Effector memory CD4-positive, alpha-beta T cell (primary cell): ENCODE measurements at places on chromosomes 5 and 9.

DNA sequence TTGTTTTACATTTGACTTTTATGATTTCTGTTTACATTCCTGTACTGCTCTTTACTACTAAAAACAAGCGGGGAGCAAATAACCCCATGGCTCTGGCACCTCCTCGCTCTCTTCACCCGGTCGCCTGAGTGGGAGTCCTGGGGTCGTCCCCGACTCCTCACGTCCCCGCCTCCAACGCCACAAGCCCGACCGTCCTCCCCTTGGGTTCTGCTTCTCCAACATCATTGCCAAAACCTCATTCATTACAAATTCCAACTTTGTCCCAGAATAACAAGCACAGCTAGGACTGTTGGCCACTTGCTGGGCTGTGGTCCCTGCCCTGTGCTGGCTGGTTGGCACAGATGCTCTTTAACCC lies 35.1 kb downstream of the MRPL36 start:
- no peak for DNase-seq

DNA sequence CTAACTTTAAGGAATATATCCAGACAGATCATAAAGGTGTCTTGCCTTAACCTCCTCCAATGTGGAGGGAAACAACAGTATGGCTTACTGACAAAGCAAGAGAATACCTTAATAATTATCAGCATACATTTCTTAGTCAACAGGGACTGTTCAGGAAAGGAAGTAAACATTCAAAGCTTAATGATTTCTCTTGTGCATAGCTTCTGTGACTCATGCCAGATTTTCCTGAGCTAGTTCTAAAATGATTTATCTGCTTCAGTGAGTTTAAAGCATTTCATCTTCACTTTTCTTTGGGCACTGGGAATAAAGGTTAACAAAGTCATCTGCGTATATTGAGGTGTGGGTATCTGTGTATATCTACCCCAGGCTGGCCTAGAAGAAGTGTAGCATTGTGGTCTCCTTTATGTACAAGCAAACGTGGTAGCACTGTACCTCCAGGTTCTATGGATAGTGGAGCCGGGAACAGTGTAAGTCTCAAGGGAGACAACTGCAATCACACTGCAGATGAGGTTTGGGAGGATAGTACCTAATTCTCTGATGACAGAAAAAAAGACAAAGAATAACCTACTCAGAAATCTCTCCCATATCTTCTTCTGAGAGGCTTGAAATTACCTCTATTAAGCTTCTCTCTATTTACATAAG lies 284.1 kb downstream of the HCN1 start:
- DNase-seq, result no peak

GRCh38 chr5:172602783-172603231 lies 38.3 kb upstream of the NEURL1B start:
- no peak for DNase-seq

DNA sequence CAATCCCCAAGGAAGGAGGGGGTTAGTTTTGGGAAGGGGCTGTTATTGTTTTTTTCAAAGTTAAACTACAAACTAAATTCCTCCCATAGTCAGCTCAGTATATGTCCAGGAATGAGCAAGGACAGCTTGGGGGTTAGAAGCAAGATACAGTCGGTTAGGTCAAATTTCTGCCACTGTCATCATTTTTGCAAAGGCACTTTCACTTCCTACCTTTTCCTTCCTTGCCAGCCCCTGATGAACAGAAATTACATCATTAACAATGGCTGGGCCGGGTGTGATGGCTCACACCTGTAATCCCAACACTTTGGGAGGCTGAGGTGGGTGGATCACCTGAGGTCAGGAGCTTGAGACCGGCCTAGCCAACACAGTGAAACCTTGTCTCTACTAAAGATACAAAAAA lies 51.5 kb upstream of the HRH2 start:
- DNase-seq, result no peak

- no peak for DNase-seq
These were observed 260.5 kb downstream of the GADD45G start for GRCh38 chr9:89865357-89865756.

GRCh38 chr9:13284011-13284410 lies 4.5 kb upstream of the MPDZ start:
- DNase-seq, result no peak

DNA sequence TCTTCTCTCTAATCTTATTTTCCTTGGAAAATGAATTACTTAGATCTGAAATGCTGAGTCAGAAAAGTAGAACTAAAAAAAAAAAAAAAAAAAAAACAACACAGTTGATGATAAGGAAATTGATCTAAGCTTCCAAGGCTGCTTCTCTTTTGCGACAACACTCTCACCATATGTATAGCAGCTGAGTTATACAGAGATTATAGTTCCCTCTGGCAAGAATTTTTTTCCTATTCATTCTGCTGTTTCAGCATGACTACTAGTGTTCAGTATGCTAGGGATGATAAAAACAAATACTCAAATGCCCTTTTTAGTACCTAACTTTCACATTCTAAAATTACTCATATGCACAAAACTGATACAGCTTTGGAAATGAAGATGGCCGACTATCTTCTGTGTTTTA lies 267.3 kb downstream of the MLLT3 start:
- DNase-seq, result no peak

GRCh38 chr9:4137234-4137633 lies 162.6 kb downstream of the GLIS3 start:
- DNase-seq, result no peak

GRCh38 chr5:171207256-171207847 lies 101.7 kb upstream of the TLX3 start:
- no peak for DNase-seq

DNA sequence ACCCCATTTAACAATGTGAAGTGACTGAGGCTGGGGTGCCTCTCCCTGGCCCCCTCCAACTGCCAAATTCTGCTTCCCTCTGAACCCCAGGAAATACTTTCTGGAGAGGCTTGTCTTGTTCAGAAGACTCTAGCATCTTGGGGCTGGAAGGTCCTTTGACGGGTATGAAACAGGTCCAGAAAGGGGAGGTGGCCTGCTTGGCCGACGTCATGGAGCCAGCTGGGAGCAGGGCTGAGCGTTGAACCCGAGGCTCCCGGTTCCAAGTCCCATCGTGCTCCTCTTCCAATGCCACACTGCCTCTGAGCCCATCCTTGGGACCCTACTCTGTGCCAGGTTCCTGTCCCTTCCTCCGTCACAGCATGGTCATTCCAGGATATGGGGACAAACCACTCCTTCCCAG lies 46.9 kb downstream of the NDST1 start:
- DNase-seq, result no peak

GRCh38 chr5:9361835-9362234 lies 184.0 kb downstream of the SEMA5A start:
- DNase-seq, result no peak

GRCh38 chr5:175853573-175854230 lies 17.7 kb upstream of the CPLX2 start:
- no peak for DNase-seq

- DNase-seq, result no peak
These were observed 547.5 kb downstream of the EBF1 start for GRCh38 chr5:158552241-158552640.

DNA sequence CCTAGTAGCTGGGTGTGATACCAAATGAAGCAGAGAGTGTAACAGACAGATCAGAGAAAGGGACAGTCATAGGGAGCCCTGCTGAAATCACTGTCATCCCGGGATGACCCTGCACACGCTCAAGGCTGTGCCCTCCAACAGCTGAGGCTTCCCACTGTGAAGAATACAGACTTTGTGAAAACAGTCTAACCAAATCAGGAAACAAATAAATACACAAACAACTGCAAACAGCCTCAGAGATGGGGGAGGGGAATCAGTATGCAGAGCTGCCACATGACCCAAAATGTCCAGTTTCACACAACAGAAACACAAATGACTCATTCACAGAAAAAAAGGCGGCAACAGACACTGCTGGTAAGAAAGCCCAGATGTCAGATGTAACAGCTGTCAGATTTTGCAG lies 101.9 kb downstream of the ADAMTS2 start:
- DNase-seq, result no peak

DNA sequence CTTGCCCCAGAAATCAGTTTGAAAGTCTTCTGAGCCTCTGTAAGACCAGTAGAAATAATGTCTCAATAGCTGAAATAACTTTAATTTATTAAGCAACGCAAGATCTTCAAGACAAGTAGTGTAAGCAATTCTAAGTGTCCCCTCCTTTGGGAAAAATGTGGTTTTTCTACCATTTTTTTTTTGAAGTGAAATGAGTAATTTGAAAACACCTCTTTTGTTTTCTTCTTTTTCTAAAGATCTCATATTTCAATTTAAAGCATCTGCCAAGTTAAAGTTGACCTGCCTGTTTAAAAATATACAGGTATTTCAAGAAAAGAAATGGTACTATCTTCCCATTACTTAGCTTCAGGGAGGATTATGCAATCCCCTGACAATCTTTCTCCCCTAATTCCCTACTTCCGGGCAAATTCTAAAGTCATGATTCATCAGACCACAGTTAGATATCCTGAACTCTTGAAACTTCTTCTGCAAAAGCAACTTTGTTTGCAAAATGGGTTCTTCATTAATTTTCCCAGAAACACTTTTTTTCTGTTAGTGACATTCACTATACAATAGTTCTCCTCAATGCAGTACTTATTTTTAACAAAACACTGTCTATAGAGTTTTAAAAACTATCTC lies 7.8 kb upstream of the ANXA1 start:
- no peak for DNase-seq

GRCh38 chr9:84411683-84412267 lies 71.2 kb upstream of the SLC28A3 start:
- DNase-seq, result no peak

GRCh38 chr9:115469841-115470240 lies 351.9 kb upstream of the TNC start:
- DNase-seq, result no peak

DNA sequence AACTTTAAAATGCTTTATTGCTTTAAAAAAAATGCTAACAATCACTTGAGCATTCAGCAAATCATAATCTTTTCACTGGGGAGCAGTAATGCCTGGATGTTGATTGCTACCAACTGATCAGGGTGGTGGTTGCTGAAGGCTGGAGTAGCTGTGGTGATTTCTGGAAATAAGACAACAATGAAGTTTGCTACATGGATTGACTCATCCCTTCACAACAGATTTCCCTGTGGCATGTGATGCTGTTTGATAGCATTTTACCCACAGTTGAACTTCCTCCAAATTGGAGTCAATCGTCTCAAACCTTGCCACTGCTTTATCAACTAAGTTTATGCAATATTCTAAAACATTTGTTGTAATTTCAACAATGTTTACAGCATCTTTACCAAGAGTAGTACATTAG lies 83.3 kb downstream of the MLLT3 start:
- DNase-seq, result no peak

DNA sequence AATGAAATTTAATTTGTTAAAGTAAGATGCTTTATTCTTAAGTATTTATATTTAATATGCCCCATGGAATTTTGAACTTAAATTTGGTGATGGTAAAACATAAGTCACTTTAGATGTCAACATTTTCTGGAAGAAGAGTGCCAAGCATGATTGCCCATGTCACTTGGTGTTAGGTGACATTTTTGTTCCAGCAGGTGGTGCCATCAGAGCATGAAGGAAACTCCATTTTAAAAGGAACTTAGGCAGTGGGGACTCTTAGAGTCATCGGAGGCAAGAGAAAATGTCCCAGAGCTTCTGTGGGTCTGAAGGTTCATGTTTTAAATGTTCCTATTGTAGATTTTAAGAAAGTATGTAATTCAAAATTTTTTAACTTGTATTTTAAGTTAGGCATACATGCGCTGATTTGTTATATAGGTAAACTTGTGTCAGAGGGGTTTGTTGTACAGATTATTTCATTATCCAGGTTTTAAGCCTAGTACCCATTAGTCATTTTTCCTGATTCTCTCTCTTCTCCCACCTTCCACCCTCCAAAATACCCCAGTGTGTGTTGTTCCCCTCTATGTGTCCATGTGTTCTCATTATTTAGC lies 789.3 kb downstream of the SEMA5A start:
- no peak for DNase-seq

DNA sequence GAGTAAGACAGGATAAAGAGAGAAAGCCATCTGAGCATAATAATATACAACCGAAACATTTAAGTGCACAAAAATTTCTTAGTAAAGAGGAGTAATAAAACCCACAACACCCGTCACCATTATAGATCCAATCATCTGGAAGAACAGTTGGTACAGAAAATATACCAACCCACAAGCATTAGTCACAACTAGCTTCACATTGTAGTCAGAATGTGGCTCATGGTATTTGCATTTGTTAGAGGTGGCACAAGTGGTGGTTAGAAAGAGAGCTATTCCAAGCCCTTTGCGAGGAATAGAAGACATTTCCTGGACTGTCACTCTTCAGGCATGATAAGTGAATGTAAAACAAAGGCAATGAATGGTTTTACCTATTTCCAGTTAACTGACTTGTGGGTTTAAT lies 677.5 kb upstream of the ST8SIA4 start:
- no peak for DNase-seq

DNA sequence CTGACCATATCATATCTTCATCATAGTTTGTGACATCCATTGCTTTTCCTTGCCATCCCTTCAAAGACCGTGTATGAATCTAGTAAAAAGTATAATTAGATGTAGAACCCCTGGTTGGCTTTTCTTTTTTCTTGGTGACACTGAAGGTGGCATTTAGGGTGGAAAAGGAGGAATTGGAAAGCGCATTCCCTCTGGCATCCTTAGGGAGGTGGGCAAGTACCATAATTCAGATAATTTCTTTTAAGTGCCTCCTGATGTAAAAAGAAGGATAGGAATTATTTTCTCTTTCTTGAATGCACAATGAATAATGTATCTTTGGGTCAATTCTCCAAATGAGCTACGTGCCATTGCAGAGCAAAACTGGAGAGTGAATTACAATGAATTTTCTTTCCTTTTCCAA lies 73.2 kb upstream of the SMARCA2 start:
- DNase-seq, result no peak

- DNase-seq, result no peak
These were observed 26.4 kb downstream of the FBXL7 start for GRCh38 chr5:15526413-15526812.

- no peak for DNase-seq
These were observed 4.1 kb upstream of the CAVIN4 start for GRCh38 chr9:100573655-100574260.

DNA sequence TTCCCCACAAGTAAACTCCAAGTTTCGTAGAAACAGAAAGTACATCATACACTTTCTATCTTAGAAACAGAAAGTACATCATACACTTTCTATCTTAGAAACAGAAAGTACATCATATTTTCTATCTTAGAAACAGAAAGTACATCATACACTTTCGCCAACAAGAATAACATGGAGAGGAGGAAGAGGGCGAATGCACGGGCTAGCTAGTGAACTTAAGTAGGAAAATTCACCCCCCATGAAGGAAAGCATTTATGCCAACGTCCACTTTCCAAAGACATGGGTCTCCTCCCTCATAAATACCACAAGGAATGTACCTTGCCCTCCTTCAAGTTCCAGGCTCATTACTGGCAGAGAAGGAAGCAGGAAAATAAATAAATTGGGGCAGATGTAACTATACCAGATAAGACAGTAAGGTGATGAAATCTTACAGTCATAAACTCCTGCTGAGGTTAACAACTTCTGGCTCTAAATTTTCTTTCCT lies 64.7 kb downstream of the FRMD3 start:
- DNase-seq, result no peak

- no peak for DNase-seq
These were observed 117.0 kb downstream of the CRB2 start for GRCh38 chr9:123472862-123473614.

GRCh38 chr9:126720036-126720435 lies 84.8 kb upstream of the ZBTB43 start:
- DNase-seq, result no peak
